ENCODE measurements at places on chromosomes 5 and 9.

- DNase-seq = no peak
These were observed 118.3 kb downstream of the NR6A1 start for GRCh38 chr9:124652615-124653393.

DNA sequence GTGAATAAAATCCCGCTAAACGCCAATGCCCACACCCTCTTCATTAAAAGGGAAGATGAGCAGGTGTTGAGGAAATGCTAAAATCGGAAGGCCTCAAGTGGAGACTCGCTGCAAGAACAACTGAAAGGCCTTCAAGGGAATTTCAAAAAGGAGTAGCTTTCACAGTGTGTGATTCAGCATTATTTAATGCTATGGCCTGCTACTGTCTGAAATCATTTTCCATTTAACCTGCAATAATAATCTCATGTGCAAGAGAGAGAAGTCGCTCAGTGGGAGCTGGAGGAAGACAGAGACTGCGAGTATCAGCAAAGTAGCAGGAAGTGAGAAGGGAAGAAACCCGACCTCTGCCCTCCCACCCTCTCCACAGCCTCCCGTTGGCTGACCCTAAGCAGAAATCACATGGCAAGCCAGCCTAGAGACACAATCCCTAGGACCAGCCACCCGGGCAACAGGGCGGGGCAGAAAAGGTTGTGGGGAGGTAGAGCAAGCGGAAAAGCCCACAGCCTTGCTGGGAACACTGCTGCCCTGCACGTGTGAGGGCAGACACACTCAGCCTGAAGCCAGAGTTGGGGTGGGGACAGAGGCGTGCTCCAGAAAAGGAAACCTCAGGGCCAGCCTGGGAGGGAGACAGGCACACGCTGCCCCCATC, 39.9 kb upstream of the CTSL start:
- DNase-seq = no peak

DNA sequence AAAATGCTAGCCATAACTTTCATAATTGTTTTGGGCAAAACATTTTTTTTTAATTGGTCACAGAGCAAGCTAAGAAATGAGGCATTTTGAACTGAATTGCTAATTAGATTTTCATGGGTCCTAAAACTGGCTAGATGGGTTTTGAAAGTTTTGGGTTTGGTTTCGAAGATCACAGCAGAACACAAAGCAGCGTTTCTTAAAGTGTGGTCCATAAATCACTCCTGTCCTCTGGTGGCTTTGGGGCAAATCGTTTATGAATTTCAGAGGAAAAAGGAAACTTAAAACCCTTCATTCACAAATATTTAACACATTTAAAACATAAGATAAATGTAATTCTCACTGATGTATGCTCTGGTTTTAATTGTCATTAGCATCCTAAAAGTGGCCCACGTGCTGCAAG, 503.7 kb downstream of the SPATA31D1 start:
- DNase-seq = no peak

GRCh38 chr5:176869501-176870109, 29.5 kb downstream of the HK3 start:
- no peak for DNase-seq

DNA sequence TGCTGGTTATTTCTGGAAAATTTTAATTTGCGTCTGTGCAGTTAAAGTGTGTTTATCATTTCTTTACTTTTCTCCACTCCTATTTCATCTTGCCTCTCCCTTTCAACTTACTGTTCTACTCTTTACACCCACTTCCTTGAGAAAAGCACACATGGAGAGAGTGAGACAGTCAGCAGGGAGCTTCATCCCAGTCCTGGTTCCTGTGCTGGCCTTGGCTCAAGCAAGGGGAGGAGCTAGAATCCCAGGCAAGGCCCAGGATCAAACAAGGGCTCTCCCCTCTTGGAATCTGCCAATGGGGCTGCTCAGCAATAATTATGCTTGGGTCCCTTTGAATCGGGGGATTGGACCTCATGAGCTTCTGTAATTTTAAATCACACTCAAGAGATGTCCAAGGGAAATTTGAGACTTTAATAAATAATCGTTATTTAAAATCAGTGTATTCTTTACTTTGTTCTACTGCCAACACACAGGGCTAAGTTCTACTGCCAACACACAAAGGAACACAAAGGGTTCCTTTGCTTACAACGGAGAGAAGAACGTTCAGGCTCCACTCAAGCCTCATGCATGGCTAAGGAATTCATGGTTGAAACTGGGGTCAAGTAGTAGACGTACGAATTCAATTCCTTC, 439.3 kb upstream of the DAB2 start:
- DNase-seq = no peak

DNA sequence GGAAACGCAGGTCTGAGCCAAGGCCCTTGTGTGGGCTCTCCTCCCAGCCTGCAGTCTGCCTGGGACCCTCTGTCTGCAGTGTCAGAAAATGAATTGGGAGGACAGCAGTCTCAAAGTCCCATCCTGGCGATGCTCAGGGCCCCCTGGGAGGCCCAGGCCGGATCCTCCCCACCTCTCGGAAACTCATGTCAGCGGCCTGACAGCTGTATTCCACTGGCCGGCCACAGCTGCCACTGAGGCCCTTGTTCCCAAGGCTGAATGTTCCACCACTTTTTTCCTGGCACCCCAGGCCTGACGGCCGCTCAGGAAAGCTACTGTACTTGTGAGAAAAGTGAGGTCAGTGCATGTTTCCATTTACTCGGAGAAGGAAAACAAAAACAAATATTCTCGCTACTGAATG, 180.0 kb downstream of the FGF18 start:
- DNase-seq = no peak

- no peak for DNase-seq
These were observed 50.5 kb upstream of the TNFSF15 start for GRCh38 chr9:114856215-114856941.

GRCh38 chr5:108905805-108906204, 158.1 kb downstream of the FER start:
- no peak for DNase-seq

GRCh38 chr5:168779333-168779732, 200.2 kb upstream of the PANK3 start:
- DNase-seq = no peak

DNA sequence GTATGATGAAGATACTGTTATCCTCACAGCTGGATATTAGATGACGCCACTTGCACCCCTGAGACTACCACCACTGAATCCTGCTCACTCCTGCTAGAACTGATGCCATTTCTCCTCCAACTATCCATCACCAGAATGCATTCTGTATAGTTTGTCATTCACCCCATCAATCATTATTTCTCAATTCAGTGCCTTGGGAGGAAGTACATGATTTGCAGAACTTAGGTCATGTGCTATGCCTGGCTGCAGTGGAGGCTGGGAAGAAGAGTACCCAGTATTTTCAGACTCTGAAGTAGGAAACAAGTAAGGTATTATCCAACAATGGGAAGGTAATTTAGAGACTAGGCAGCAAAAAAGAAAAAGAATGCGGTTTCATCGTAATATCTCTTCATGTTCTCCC, 26.2 kb upstream of the HSD17B4 start:
- DNase-seq = no peak

GRCh38 chr5:156326718-156327259, at the start of gene SGCD:
SGCD (plus strand) TSS chr5:156327164.
- DNase-seq = no peak

DNA sequence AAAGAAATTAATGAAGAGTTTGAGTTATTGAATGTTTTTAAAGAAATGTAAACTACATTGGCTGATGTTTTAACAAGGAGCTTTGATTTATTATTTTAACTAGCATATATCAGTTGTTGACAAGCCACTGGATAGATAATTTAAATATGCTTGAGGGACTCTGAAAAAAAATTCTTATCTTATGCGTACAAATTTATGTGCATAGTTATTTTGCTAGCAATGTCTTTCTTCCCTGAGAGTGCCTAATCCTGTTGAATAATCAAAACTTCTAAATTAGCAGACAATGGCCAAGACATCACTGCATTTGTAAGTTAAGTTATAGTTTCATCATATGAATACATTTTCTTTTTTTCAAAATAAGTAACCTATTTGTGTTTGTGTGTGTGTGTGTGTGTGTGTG, 342.3 kb downstream of the MED10 start:
- no peak for DNase-seq

DNA sequence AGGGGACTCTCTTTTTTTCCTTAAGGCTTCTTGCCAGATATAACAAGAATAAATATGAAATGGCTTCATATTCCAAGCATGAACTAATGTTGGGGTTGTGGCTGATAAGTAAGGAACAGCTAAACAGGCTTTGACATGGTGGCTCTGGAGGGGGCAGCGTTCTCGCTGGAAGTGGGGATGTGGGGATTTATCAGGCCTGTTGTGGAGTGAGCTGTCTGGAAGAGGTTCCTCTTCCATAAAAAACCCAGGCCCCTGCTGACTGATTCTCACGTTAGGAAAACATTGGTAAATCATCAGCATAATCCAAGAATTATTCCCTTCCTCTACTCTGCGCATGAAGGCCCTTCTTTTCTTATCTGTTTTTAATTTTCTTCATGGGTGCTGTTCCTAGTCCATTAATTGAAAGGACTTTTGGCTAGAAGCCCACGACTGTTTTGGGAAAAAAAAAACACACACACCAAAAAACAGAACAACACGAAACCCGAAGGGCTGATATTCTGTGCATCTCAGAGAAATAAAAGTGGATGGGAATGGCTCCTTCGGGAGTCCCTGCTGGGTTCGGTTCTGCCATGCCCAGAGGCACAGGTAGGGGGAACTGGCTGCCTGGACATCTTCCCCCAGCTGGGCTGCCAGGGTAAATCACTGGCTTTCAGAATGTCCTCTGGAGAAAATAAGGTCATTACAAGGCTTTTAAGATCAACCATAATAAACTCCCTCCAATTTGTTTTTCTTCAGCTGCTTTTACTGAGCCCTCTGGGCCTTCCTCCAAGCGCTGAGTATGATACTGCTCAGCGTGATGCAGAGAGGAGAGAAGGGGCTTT, 297.0 kb downstream of the SLIT3 start:
- DNase-seq = no peak

- peak; percentile 8 for DNase-seq
These were observed 17.5 kb downstream of the TMEM161B start for GRCh38 chr5:88251048-88251711.

DNA sequence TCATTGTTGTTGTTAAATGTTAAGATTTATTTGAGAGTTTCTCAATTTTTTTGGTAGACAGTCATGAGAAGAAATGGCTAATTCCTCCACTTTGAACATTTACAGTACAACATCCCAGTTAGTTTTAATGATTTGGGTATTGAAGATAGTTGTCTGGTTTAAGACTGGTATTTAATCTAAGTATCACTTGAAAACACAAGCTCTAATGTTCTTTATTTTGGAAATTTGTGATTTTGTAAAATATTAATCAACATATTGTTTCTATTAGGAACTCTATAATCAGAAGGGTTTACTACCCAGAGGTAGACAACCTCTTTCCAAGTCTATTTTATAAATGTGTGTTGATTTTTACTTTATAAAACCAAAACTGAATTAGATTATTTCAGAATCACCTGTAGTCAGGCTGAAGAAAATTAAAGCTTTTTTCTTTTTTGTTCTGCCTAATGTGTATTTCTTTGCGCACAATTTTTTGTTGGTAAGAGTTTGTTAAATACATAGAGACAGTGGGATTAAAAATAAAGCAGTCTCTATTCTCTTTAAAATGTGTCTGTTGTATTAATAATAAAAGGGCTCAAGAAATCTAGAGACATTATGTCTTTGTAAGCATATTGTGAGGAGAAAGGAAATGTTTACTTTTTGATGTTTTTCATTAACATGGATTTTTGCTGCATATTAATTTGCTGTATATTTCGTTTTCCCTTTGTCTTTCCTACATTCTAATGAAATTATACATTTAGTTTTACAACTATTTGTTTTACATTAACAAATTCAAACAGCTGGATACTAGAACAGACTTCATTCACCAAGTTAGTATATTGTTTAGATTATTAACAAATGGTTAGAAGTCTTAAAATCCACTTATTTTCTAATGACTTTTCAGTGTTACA, 3.9 kb upstream of the PURA start:
- no peak for DNase-seq

GRCh38 chr9:123302348-123303214, 34.2 kb upstream of the STRBP start:
- no peak for DNase-seq

GRCh38 chr5:113087976-113088514, 111.4 kb downstream of the DCP2 start:
- no peak for DNase-seq

DNA sequence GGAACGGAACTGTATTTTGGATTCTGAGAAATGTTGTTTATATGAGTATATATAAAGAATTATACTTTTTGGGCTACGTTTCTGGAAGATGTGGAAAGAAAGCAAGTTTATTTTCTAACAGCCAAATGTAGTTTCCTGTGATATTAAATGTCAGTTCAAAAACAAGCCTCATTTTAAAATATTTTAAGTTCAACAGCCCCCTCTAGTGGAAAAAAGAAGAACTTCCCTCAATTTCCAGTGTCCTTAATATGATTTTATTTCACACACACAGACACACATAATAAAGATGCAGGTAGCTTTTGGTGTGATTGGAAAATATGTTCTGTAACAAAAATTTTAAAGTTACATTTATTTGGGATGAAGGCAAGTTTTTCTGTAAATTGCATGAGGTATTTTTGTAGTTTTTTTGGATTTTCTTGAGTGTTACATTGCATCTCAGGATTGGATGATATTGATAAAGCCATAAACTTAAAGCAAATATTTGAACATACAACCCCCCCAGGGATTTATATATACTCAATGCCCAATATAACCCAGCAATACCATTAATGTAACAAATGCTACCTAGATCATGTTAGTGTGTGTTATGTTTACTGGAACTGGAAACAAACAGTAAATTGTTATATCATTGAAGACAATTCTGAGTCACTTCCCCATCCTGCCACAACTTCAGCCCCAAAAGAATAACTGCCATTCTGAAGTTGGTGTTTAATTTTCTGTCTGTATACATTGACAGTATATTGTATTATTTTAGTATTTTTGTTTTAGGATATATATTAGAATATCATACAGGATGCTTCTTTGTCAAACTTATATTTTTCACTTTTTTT, 54.0 kb downstream of the CCDC171 start:
- DNase-seq = no peak

GRCh38 chr9:68883224-68883623, 130.7 kb downstream of the PRKACG start:
- DNase-seq = no peak

DNA sequence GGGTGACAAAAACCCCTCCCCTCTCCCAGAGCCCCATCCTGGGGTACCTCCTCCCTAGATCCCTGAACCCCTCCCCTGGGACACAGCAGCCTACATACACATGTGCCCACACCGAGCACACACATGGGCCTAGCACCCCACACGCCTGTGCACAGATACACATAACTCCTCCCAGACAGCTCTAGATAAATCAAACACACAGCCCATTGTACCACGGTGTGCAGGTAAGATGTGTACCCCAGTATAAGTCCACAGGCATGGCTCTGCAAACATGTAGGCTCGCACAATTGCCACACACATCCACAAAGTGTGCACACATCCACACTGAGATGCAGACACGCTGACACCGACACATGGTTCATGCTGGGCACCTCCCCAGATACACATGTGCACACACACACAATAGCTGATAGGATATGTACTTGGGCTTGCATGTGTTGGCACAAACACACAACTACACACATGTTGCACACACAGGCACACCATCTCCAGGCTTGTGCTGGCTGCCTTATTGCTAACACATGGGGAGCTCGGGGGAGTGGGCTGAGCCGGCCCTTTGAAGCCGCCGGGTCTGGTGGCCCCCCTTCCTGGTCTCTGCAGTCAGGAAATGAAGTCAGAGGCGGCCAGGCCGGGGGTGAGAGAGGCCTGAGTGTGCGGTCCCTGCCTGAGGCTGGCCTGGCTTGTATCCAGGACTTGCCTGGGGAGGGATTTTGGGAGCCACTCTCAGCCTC, 30.2 kb downstream of the GOLGA2 start:
- no peak for DNase-seq

Measured in stimulated activated CD4-positive, alpha-beta T cell treated with anti-CD3 and anti-CD28 coated beads, Interleukin-15, amount 100 ng/mL, for 48 hours (primary cell).